ENCODE measurements at places on chromosomes 3 and 15. TPM values are rescaled to one million over a fixed set of nuclear protein-coding genes. Genes with fewer than 3 reads are reported as not detected.

Gene NDUFAF3
- total RNA-seq: 125 TPM

Gene NLGN1
- total RNA-seq: 5.6 TPM

Gene CLDN1
- 0.32 TPM for total RNA-seq

Gene AHSG
- total RNA-seq: not detected

Gene SLC9A9
- 3.9 TPM for total RNA-seq

Gene BOC
- 10.4 TPM for total RNA-seq

Gene ATR
- 9.2 TPM for total RNA-seq

Measured in cardiac atrium fibroblast (primary cell).